ENCODE measurements at places on chromosomes 2 and 18.

- DNase-seq = no peak
Measured at GRCh38 chr2:9909106-9909505, 42.4 kb upstream of the GRHL1 start.

- DNase-seq = no peak
Measured at GRCh38 chr2:44930274-44931197, 11.0 kb upstream of the SIX3 start.

DNA sequence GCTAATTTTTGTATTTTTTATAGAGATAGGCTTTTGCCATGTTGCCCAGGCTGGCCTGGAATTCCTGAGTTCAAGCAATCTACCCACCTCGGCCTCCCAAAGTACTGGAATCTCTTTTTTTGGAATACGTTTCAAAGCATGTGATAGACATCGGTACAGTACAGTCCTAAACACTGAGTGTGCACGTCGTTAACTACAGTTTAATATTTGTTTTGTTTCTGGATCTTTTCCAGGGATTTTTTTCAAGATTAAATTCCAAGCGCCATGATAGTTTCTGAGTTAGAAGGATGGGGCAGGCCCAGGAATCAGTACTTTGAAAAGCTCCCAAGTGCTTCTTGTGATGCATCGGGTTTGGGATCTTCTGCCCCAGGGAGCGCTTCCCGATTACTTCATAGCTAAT is 33.3 kb downstream of the NEDD4L start:
- no peak for DNase-seq

- no peak for DNase-seq
Measured at GRCh38 chr2:64202206-64202845, 58.1 kb upstream of the PELI1 start.

- no peak for DNase-seq
Measured at GRCh38 chr2:230256733-230257332, 31.3 kb downstream of the SP140 start.

GRCh38 chr18:371609-371982 is 103.7 kb upstream of the THOC1 start:
- DNase-seq = no peak
